Right atrium auricular region (tissue), 2 donors: ENCODE measurements at places on chromosomes 13 and 19. TPM values are rescaled to one million over a fixed set of nuclear protein-coding genes. Genes with fewer than 3 reads are reported as not detected.
A peak's percentile ranks its signal among the peaks of the same experiment; 100 is the strongest.

Gene TMEM91
- 5.0 TPM for total RNA-seq

Gene IFNL1
- not detected for total RNA-seq

Gene ZNF557
- total RNA-seq, result 3.1 TPM

Gene ZNF135
- total RNA-seq, result 2.5 TPM

Gene TJP3
- not detected for total RNA-seq

Gene C5AR2
- total RNA-seq, result 3.3 TPM

Gene LILRB3
- total RNA-seq, result 8.8 TPM

GRCh38 chr19:13952931-13953531 is 722 bp downstream of the DCAF15 start:
- H3K36me3 ChIP-seq, result peaks cover 22% of the 10 kb centered on the region
- H3K4me3 ChIP-seq, result peak overlapping the region; percentile 90
- no peaks in the 10 kb centered on the region for H3K27me3 ChIP-seq
- no peak for DNase-seq

- peak overlapping the region; percentile 72 for H3K27ac ChIP-seq
- no peak for DNase-seq
- peaks cover 21% of the 10 kb centered on the region for H3K4me1 ChIP-seq
- peaks cover 4% of the 10 kb centered on the region for H3K27me3 ChIP-seq
- H3K4me3 ChIP-seq, result peak overlapping the region; percentile 54
These were observed 616 bp upstream of the PCDH17 start for GRCh38 chr13:57630661-57631595.

DNA sequence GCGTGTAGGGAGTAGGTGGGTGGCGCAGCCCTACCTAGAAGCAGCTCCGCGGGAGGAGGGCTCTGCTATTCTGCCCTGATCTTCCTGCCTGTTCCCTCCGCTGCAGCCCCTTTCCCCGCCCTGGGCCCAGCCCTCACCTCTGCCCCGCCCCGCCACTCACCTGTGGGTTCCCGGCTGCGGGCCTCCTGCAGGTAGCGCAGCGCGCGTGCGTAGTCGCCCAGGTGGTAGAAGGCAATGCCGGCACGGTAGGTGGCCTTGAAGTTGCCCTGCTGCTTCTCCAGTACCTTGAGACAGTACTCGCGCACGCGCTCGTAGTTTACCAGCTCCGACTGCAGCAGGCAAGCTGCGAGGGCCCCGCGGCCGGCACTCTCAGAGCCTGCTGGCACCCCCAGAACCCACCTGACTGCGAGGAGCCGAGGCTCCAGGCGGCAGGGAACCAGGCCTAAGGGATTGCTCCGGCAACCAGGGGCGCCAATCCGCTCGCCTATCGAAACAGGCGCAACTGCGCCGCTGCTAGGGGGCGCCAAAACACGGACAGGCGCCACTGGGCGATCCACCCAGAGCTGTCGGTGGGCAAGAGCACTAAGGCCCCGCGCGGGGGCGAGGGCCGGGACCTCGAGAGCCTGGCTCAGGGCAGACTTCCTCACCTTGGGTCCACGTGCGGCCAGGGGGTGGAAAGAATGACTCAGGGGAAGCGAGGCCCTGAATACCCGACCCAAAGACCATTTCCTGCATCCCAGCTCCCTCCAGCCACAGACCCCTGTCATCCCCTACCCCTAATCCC is 965 bp downstream of the TTC9B start:
- no peak overlapping the region for H3K4me3 ChIP-seq
- no peak overlapping the region for H3K27ac ChIP-seq
- peaks cover 1% of the 10 kb centered on the region for H3K36me3 ChIP-seq

GRCh38 chr13:90562443-90562842 is 785.0 kb upstream of the MIR17HG start:
- no peaks in the 10 kb centered on the region for H3K36me3 ChIP-seq
- H3K27ac ChIP-seq, result no peak overlapping the region
- H3K27me3 ChIP-seq, result no peaks in the 10 kb centered on the region
- no peak overlapping the region for H3K4me3 ChIP-seq

DNA sequence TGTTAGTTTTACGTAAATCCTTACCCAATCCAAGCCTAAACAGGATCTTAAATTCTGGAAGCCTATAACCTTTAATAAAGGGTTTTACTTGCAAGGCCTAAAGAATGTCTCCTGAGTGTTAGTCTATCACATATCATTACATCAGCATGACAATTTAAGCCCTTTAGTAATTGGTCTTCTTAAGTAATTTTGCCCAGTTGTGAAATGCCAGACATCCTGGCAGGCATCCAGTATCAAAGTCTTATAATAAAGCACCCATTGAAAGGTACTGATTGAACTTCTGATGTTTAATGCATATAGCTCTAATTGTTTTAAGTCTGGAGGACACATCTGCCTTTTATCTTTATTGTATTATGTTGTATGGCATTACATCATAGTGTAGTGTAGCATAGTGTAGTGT is 1078.9 kb downstream of the SLITRK1 start:
- DNase-seq, result no peak
- no peaks in the 10 kb centered on the region for H3K4me1 ChIP-seq
- H3K36me3 ChIP-seq, result no peaks in the 10 kb centered on the region
- H3K27me3 ChIP-seq, result no peaks in the 10 kb centered on the region

DNA sequence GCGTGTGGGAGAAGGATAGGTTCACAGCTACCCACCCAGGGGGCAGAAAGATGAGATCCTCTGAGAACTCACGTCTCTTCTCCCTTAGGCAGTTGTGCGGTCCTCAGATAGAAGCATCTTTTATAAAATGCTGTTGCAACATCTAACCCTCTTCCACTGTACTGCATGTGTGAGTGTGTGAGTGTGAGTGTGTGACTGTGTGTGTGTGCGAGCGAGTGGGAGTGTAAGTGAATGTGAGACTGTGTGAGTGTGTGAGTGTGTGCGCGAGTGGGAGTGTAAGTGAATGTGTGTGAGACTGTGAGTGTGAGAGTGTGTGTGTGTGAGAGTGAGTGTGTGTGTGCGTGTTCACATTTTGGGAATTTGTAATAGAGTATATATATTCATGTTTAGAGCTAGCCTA is 55.6 kb upstream of the F7 start:
- no peaks in the 10 kb centered on the region for H3K4me1 ChIP-seq
- H3K27ac ChIP-seq, result no peak overlapping the region
- no peaks in the 10 kb centered on the region for H3K36me3 ChIP-seq
- no peak for DNase-seq
- no peak overlapping the region for H3K4me3 ChIP-seq
- H3K27me3 ChIP-seq, result no peaks in the 10 kb centered on the region

GRCh38 chr19:17205237-17206140 is 9.7 kb upstream of the USE1 start:
- no peak overlapping the region for H3K27ac ChIP-seq
- no peak overlapping the region for H3K4me3 ChIP-seq
- no peak for DNase-seq
- no peaks in the 10 kb centered on the region for H3K4me1 ChIP-seq
- H3K27me3 ChIP-seq, result no peaks in the 10 kb centered on the region

- peak overlapping the region; percentile 60 for H3K4me3 ChIP-seq
- H3K4me1 ChIP-seq, result peaks cover 22% of the 10 kb centered on the region
- H3K36me3 ChIP-seq, result no peaks in the 10 kb centered on the region
- no peak for DNase-seq
- peak overlapping the region; percentile 85 for H3K27ac ChIP-seq
These were observed 850 bp upstream of the CERS4 start for GRCh38 chr19:8208119-8208921.

DNA sequence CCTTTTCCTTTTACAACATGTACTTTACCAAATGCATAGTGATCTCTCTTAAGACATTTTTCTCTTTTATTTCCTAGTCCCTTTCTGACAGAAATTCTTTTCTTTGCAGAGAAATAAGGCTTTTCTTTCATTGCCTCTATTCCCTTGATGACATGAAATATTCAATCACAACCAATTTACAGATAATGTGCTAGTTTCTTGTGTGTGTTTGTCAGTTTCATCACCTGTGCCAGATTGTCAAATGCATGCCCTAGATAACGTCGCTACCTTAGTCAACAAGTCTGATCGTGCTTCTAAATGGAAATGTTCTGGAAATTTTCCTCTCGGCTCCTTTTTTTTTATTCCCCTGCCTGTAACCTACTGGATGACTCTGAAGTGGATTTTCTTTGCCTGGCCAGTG is 478.1 kb downstream of the KLF5 start:
- DNase-seq, result no peak
- H3K27me3 ChIP-seq, result no peaks in the 10 kb centered on the region
- no peak overlapping the region for H3K27ac ChIP-seq
- no peak overlapping the region for H3K4me3 ChIP-seq
- H3K36me3 ChIP-seq, result no peaks in the 10 kb centered on the region
- no peaks in the 10 kb centered on the region for H3K4me1 ChIP-seq

GRCh38 chr13:50292081-50292480 is 276.8 kb downstream of the KCNRG start:
- H3K4me3 ChIP-seq, result no peak overlapping the region
- no peaks in the 10 kb centered on the region for H3K4me1 ChIP-seq
- no peak overlapping the region for H3K27ac ChIP-seq
- no peaks in the 10 kb centered on the region for H3K36me3 ChIP-seq
- no peaks in the 10 kb centered on the region for H3K27me3 ChIP-seq

- DNase-seq, result no peak
- H3K4me3 ChIP-seq, result no peak overlapping the region
- H3K27me3 ChIP-seq, result no peaks in the 10 kb centered on the region
- no peak overlapping the region for H3K27ac ChIP-seq
These were observed 177.3 kb upstream of the SERP2 start for GRCh38 chr13:44196196-44196751.

DNA sequence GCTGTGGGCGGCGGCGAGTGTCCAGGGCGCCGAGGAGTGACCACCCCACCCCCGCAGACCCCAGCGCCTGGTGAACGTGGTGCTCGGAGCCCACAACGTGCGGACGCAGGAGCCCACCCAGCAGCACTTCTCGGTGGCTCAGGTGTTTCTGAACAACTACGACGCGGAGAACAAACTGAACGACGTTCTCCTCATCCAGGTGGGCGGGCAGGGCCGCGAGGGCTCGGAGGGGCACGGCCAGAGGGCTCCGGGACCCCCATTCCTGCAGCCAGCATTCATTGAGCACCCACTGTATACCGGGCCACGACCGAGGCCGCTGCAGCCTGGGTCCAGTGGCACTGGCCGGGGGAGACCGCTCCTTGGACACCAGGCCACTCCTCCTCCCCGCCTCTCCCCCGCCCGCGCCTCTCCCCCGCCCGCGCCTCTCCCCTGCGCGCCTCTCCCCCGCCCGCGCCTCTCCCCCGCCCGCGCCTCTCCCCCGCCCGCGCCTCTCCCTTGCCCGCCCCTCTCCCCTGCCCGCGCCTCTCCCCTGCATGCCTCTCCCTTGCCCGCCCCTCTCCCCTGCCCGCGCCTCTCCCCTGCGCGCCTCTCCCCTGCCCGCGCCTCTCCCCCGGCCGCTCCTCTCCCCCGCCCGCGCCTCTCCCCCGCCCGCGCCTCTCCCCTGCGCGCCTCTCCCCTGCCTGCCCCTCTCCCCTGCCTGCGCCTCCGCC is 3.2 kb downstream of the PRTN3 start:
- no peak for DNase-seq
- peaks cover 8% of the 10 kb centered on the region for H3K27me3 ChIP-seq
- no peak overlapping the region for H3K27ac ChIP-seq
- H3K4me3 ChIP-seq, result no peak overlapping the region
- peaks cover 23% of the 10 kb centered on the region for H3K4me1 ChIP-seq
- H3K36me3 ChIP-seq, result no peaks in the 10 kb centered on the region

GRCh38 chr13:61187471-61187870 is 228.2 kb downstream of the PCDH20 start:
- no peak overlapping the region for H3K27ac ChIP-seq
- H3K4me3 ChIP-seq, result no peak overlapping the region
- no peaks in the 10 kb centered on the region for H3K27me3 ChIP-seq
- H3K36me3 ChIP-seq, result no peaks in the 10 kb centered on the region
- no peaks in the 10 kb centered on the region for H3K4me1 ChIP-seq

DNA sequence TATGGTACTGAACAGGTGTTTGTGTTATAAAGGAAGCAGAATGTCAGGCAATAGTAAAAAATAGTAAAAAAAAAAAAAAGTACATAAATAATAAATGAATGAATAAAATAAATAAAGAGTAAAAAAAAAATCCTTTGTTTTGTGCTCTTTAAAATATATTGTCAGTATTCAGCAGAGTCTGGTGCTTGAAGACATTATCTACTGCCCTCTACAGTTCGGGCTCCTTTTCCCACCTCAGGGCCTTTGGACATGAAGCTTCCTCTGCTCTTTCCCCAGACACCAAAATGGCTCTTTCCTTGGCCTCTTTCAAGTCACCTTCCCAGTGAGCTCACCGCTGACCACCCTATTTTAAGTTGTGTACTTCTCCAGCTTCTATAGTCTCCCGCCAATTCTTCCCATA is 137.5 kb downstream of the TNFRSF19 start:
- H3K27ac ChIP-seq, result no peak overlapping the region
- no peaks in the 10 kb centered on the region for H3K27me3 ChIP-seq

DNA sequence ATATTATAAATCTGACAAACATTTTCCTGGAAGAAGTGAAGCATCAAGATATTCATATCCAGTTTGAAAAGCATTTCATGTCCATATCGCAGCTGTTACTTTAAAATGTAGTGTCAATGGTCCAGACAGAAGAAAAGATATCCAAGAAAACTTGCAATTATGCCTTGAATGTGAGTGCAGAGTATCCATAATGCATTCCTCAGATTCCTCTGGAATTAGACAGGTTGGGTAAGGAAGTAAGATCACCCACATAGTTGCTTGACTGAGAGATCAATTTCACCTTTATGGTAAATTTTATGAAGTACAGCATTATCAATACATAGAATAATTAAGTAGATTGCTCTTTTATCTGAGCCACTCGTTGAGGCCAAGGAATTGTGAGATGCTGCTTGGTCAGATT is 327.0 kb upstream of the SLITRK5 start:
- DNase-seq, result no peak
- H3K4me3 ChIP-seq, result no peak overlapping the region
- no peaks in the 10 kb centered on the region for H3K36me3 ChIP-seq

DNA sequence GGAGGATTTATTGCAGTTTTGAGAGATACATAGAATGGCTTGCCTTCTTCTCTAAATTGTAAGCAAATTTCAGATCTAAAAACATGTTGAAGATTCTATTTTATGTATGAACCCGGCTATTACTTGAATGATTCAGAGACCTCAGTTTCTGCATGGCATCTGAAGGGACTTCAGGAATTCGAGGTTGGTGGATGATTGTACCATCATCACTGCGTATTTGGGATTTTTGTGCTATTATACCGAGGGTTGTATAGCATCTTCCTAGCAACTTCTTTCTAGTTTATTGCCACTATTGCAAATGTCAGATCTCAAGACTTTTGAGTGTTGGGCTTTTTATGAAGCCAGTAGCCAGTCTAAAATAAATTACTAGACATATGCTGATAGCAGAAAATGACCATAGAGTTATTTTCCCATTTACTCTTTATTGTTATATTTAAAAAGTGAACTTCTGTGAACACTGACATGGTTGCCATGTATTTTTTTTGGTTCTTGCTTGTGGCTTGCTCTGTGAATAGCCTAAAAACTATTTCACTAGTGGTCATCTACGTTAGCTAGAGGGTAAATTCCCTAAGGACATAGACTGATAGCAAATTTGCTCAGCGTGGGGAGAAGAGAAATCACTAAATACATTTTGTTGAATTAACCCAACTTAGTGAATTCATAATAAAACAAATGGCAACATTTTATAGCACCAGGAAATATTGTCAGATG is 70.6 kb upstream of the KLF12 start:
- no peaks in the 10 kb centered on the region for H3K4me1 ChIP-seq
- H3K36me3 ChIP-seq, result no peaks in the 10 kb centered on the region
- no peak overlapping the region for H3K4me3 ChIP-seq
- DNase-seq, result no peak
- H3K27ac ChIP-seq, result no peak overlapping the region

- DNase-seq, result no peak
- no peaks in the 10 kb centered on the region for H3K36me3 ChIP-seq
- no peaks in the 10 kb centered on the region for H3K4me1 ChIP-seq
- H3K4me3 ChIP-seq, result no peak overlapping the region
These were observed 193.2 kb upstream of the RFC3 start for GRCh38 chr13:33624740-33625139.
